GM12891 (cell line): ENCODE measurements at places on chromosomes 1 and 21.
A peak's percentile ranks its signal among the peaks of the same experiment; 100 is the strongest.

DNA sequence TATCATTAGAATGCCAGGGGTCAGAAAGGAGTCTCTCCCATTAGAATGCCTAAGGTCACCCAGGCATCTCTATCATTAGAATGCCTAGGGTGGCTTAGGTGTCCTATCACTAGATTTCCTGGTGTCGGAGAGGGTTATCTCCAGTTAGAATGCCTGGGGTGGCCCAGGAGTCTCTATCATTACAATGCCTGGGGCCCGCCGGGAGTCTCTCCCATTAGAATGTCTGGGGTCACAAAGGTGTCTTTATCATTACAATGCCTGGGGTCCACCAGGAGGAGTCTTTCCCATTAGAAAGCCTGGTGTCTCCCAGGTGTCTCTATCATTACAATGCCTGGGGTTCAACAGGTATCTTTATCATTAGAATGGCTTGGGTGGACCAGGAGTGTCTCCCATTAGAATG lies 56.2 kb downstream of the RNF187 start:
- no peak for DNase-seq

GRCh38 chr1:46452931-46453325 lies 36.7 kb upstream of the DMBX1 start:
- no peak for DNase-seq

GRCh38 chr1:83060221-83060620 lies 938.7 kb downstream of the TTLL7 start:
- DNase-seq = no peak

GRCh38 chr1:225155555-225155954 lies 226.1 kb downstream of the DNAH14 start:
- DNase-seq = no peak

DNA sequence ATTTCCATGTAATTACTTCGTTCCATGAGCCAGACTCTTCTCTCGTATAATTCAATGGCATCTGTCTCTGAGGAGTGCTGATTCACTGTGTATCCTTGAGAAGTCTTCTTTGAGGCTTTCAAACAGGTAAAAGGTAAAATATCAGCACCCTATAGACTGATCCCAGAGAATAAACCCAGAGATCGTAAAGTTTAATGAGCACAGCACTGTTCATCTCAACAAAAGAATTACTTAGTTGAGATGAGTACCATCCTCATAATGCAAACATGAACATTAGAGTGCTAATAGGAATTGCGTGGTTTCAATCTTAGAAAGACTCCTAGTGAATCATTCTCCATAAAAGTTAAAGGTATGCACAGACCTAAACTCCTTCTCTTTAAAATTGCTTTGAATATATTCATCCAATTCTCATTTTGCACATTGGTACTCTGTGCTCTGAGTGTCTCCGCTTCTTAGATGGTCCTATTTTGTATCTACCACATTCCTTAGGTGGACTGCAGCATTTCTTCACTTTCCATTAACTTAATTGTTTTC lies 97.2 kb downstream of the TBX15 start:
- no peak for DNase-seq

DNA sequence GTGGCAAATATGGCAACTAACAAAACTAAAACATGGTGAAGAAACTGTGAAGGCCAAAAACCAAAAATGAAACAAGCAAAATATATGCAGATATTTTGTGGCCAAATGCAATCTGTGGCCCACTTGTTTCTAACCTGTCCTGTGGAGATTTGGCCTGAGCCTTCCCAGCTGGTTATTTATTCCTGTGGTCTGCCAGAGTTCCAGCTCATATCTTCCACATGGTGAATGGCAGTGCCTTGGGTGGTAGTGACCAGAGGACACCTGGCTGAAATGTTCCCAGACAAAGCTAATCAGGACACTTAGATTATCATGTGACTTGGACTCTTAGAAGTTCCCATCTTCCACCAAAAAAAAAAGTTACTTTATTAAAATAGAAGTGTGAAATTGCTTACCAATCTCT lies 39.7 kb downstream of the RNASEL start:
- DNase-seq = no peak

DNA sequence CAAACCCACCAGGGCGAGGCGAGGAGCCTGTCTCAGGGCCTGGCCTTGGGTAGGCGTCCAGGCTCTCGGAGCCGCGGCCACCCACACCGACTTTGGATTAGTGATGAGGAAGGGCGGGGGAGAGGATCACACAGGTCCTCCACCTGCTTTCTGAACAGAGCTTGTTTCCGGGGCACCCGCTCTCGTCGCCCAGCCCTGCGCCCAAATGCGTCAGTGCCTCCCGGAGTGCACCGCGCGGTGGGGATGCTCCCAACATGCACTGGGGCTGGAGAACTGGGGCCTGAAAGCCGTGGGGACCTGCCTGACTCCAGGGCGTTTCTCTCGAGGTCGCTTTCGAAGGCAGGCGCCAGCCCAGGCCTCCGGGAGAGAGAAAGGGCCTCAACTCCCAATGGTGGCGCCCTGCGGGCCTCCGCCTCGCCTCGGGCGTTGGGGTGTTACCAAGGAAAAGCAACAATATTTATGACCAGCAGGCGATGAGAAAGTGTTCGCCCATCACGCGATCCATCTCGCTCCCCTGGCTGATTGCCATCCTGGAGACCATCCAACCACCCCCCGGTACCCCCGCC lies 8.9 kb upstream of the LHX8 start:
- no peak for DNase-seq

DNA sequence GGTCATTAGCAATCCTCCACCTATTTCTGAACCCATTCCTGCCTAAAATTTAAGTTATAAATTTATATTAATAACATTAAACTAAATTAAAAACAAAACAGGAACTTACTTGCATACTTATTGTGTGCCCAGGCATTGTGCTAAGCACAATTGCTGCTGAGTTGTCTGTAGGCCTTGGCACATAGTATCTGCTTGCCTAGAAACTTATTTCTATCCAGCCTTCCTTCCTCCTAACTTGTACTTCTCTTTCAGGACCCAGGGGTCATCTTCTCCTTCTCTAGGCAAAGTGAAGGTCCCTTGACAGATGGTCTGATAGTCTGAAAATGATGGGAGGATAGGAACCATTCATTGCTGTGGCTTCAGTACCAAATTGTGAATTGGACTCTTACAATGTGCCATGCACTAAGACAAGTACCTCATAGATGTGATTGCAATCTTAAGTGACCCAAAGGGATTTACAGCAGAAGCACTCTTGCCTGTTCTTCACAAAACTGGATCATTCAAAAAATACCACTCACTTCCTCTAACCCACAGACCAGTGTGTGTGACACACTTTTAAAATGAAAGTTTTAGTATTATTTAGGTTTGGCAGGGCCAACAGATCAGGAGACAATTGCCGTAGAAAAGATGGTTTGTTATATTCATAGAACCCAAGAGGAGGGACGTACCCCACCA lies 10.3 kb upstream of the CD101 start:
- DNase-seq = no peak

DNA sequence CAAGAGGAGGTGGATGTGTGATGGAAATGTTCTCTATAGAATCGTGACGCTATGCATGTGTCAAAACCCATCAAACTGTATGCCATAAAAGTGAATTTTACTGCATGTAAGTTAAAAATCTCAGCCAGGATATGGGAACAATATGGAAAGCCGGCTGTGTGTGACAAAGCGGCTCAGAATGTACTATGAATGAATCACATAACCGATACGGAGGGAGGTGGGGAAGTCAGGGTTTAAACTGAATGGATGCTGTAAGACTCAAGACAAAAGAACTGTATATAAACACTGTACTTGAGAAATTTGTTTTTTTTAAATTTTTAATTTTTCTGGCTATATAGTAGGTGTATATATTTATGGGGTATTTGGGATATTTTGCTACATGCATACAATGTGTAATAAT lies 111.6 kb upstream of the PDE4B start:
- DNase-seq = no peak

- no peak for DNase-seq
Measured at GRCh38 chr1:22536506-22536905, 26.8 kb upstream of the EPHA8 start.

- DNase-seq = no peak
Measured at GRCh38 chr1:172239901-172240300, 180.6 kb upstream of the C1orf105 start.

DNA sequence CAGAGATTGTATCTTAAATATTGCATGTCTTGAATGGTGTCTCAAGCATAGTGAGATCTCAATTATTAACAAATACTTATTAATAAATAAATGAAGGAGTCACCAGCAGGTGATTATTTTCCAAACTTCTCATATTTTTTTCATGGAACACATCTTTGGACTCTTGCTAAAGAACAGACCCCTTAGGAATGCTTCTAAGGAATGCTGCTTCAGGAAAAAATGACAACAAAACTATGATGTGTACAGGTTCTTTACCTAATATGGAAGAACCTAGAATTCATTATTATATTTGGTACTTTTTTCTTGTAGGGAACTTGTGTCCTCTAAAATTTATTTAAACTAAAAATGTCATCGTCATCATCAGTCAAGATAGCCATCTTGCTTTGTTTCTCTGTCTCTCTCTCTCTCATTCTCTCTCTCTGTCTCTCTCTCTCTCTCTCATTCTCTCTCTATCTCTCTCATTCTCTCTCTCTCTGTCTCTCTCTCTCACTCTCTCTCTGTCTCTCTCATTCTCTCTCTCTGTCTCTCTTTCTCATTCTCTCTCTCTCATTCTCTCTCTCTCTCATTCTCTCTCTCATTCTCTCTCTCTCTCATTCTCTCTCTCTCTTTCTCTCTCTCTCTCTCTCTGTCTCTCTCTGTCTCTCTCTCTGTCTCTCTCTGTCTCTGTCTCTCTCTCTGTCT lies 63.0 kb upstream of the ETS2 start:
- no peak for DNase-seq

- DNase-seq = peak; percentile 95
Measured at GRCh38 chr21:45590246-45590725, 48.0 kb upstream of the SLC19A1 start.

- no peak for DNase-seq
Measured at GRCh38 chr1:236809148-236809547, 14.1 kb downstream of the MTR start.

DNA sequence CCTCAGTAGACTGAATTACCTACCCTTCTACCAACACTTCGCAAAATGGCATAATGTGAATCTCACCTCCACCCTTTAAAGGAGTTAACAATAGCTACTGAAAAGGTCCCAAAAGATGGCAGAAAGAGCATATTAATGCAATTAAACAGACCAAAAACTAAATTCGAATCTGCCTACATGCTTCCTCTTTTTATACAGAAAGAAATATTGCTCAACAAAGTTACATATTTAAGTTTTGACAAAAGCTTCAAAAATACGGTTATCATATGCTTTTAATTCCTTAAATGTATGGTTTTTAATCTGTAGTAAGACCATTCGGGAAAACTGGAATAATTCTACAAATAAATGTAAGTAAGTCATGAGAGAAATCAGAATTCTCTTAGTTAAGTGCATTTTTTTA lies 2.2 kb downstream of the APP start:
- DNase-seq = no peak

GRCh38 chr1:111369645-111370044 lies 57.9 kb downstream of the OVGP1 start:
- DNase-seq = no peak

GRCh38 chr1:214469290-214469689 lies 82.1 kb downstream of the PTPN14 start:
- no peak for DNase-seq

- DNase-seq = no peak
Measured at GRCh38 chr1:168031198-168031597, 94.3 kb upstream of the MPC2 start.

DNA sequence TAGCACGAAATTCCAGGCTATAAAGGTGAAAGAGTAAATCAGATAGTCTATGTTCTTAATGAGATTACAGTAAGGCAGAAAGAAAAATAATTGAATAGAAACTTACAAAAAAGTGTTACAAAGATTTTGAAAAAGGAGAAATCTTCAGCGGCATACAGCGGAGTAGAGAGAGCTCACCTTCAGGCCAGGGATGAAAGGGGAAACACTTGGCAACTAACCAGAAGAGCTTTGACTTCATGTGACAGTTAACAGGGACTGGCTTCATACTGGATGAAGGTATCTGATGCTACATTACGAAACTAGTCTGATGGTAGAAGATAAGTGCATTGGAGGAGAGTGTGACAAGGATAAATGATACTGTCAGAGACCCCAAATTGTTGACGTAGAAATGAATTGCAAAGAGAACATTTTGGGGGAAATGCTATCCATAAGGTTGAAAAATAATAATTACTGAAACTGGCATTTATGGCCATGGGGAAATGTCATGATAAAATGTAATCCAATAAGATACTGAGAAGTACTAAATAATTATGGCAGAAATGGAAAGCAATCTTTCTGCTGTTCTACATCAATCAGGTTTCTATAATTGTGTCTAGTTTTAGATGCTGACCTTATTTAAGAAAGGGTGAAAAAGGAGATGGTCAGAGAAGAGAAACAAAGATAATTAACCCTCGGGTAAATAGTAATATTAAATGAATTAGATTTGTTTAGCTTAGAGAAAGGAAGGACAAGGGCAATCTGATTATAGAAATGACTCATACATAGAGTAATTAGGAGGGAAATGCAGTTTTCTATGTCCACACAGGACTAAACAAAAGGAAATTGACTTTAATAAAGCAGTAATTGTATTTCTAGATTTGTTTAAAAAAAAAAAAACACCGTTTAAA lies 808.7 kb downstream of the NCAM2 start:
- no peak for DNase-seq

GRCh38 chr1:204136814-204137213 lies 15.0 kb downstream of the ETNK2 start:
- no peak for DNase-seq

DNA sequence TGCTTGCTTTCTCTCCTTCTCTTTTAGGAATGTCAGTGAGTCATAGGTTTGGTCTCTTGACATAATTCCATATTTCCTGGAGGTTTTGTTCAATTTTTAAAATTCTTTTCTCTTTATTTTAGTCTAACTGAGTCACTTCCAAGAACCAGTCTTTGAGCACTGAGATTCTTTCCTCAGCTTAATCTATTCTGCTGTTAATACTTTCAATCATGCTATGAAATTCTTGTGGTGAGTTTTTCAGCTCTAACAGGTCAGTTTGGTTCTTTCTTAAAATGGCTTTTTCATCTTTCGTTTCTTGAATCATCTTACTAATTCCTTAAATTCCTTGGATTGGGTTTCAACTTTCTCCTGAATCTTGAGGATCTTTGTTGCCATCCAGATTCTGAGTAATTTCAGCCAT lies 321.0 kb downstream of the PTBP2 start:
- no peak for DNase-seq

DNA sequence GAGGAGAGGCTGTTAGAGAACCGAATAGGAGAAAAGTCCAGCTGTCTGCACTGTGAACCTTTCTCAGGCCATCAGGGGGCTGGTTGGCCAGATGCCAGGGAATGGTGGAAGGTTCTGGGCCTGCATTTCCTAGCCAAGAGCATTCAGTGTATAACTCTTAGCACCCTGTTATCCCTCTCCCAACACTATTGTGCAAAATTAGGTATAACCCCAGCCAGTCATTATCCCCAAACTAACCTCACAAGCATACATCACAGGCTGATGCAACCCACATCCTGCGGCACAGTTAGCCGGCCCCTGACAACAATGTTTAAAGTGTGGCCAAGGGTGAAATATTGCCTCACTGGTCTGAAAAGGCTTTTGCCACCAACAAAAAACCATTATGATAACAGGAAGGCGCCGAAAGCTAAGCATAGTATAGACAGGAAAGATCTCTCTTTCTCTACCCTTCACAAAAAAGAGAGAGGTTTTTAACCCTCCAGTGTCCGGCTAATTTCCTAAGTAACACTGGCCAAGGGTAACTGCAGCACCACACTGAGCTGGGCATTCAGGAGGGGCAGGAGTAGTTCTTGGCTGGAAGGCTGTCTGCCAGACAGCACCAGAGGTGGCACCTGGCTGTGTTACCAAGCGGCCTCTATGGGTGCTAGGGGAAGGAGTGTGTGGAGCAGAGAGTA lies 77.3 kb upstream of the BCAR3 start:
- DNase-seq = no peak

GRCh38 chr1:55610203-55610602 lies 395.0 kb upstream of the USP24 start:
- DNase-seq = no peak

- DNase-seq = no peak
Measured at GRCh38 chr1:58649555-58649954, 50.3 kb downstream of the MYSM1 start.
